ENCODE measurements at places on chromosomes 7 and 10.

GRCh38 chr10:17453373-17454091 lies 863 bp downstream of the ST8SIA6 start:
- no peak for DNase-seq

DNA sequence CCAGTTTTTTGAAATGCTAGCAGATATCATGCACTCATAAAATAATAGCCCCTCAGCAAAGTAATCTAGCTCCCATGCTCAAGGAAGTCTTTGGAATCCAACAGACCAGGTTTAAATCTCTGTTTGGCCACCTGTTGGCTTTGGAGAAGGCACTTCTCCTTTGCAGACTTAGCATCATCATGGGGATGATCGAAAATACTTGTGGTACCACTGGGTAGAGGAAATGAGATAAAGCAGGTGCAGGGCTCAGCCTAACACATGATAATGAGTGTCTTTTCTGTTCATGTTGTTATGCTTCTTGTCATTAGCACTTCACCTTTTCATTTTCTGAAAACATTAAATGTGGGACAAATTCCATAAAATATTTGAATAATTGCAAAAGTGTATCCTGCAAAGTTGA lies 67.4 kb downstream of the LRRC18 start:
- DNase-seq: no peak

GRCh38 chr7:132996581-132997242 lies 85.2 kb downstream of the CHCHD3 start:
- no peak for DNase-seq

DNA sequence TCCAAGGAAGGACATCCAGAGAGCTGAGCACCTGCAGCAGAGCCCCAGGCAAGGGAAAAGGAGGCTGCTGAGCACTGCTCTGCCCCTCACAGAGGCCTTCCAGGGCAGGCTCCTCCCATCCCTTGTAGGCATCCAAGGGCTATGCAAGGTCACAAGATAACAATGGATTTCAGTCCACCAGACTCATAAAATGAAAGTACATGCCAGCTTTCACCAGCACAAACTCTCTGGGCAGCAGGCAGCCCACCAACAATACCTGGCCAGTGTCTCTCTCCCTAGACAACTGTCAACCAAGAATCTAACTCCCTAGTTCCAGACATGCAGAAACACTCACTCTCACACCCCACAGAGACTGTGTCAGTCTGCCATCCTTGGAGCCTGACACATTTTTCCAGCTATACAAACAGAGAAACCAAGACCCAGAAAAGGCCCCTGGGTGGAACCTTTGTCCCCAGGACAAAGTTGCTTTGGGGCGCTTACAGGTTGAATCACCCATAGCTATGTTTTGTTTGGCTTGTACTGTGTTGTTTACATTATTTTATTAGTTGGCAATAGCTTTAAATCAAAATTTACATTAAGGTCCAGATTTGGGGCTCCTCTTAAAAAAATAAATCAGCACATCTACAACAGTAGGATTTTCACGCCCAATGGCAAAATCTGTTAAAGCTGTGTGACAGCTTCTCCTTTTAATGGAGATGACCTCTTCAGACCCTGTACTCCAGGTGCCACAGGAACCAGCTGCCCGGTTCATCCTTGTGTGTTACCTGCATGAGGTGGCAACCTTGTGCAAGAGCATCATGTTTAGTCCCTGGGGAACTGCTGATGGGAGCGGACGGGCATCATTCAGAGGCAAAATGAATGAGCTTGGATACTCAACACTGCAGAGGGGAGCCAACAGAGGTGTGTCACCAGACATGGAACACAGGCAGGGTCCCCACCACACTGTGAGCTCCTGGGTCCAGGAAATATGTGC lies 5.2 kb downstream of the GRID1 start:
- no peak for DNase-seq

DNA sequence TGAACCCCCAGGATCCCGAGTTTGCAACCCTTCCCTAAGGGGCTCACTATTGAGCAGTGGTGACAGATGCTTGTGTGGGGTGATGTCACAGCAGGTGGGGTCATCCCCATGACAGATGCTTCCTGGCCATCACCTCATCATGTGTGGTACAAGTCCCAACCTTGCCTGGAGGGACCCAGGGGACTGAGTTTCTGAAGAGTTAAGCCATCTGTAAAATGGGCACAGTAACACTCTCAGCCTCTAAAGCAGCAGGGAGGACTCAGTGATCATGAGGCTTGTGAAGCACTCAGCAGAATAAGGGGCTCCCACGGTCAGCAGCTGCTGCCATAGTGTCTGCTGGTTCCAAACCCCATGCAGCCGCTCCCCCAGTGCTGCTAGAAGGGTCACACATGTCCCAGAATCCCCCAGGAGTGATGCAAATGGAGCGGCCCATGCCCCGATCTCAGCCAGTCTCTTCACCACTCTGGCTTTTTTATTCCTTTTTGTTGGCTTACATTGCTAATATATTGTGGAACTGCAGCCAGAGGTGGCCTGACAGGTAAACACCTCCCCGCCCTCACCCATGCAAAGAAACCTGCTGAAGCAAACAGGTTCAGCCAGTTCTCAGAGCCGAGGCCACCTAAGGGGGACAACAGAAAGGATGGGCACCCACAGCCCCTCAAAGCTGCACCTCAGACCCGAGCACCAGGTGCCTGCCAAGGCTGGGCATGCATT lies 102.1 kb upstream of the PDGFA start:
- no peak for DNase-seq

- DNase-seq: no peak
These were observed 81.6 kb upstream of the MYO3A start for GRCh38 chr10:25852364-25852941.

GRCh38 chr7:149819141-149819960 lies 18.8 kb upstream of the ZNF862 start:
- no peak for DNase-seq

DNA sequence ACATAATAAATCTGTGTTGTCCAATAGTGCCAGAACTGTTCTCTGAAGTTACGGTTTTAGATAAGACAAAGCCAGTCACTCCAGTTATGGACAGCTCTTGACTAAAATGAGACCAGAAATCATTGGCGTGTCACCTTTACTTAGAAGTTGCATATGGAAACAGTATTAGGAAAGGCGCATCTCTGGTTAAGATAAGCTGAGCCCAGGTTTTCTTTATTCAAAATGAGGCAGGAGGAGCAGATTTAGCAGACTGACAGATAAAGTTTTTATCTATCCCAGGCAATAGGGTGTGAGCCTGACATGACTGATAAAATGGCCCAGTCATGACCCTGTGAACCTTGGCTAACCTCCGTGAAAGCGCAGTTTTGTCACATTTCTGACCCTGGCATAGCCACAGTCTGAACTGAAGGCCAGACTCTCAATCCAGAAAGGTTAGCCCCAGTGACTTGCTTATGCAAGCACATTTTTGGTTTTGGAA lies 4.2 kb downstream of the CYP26A1 start:
- no peak for DNase-seq

- no peak for DNase-seq
These were observed 339.9 kb downstream of the SFMBT2 start for GRCh38 chr10:7070950-7071349.

GRCh38 chr10:7792541-7792940 lies 4.6 kb downstream of the ATP5F1C start:
- no peak for DNase-seq

DNA sequence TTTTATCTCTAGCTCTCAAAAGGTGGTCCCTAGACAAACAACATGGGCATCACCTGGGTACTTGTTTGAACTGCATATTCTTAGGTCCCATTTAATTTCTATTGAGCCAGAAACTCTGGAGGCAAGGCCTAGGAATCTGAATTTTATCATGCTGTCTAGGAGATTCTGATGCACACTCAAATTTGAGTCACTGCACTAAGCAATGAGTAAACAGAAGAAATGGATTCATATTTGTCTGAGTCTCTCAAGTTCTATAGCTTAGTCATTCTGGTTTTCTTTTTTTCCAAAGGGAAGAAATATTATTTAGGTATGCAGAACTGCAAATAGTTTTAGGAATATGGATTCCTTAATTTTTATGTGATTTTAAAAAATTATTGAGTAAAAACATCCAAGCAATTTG lies 185.5 kb downstream of the SEMA3A start:
- DNase-seq: no peak

DNA sequence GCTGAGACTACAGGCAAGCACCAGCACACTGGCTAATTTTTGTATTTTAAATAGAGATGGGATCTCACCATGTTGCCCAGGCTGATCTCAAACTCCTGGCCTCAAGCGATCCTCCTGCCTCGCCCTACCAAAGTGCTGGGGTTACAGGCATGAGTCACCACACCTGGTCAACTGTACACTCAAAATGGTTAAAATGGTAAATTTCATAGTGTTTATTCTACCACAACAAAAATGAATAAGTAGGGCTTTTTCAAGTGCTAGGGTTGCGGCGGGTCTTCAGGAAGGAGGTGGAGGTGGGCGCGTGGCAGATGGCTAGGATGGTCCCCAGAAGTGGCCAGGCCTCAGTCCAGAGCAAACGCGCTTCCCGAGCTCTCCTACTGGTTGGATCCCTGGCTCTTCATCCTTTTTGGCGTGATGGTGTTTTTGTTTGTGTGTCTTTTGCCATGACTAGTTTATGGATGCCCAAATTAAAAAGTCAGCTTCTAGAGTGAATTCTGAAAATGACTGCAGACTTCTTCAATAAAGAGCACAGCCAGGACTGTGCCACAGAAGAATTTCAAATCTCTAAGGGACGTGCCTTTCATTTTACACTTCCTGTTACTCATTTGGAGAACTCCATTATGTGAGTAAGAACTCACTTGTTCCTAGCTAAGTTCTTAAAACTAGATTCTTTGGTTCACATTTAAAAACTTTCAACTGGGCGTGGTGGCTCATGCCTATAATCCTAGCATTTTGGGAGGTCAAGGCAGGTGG lies 73.9 kb downstream of the TMEM130 start:
- DNase-seq: no peak

Data from activated T-helper 1 cell treated with anti-CD3 and anti-CD28 coated beads, Interleukin-2, amount 50 U/mL, for 16 hours (primary cell).